Liver (tissue), 10 donors: ENCODE measurements at places on chromosomes 11 and 22.

GRCh38 chr11:124315052-124315451 lies 1.3 kb upstream of the OR8D1 start:
- DNase-seq, result no peak

DNA sequence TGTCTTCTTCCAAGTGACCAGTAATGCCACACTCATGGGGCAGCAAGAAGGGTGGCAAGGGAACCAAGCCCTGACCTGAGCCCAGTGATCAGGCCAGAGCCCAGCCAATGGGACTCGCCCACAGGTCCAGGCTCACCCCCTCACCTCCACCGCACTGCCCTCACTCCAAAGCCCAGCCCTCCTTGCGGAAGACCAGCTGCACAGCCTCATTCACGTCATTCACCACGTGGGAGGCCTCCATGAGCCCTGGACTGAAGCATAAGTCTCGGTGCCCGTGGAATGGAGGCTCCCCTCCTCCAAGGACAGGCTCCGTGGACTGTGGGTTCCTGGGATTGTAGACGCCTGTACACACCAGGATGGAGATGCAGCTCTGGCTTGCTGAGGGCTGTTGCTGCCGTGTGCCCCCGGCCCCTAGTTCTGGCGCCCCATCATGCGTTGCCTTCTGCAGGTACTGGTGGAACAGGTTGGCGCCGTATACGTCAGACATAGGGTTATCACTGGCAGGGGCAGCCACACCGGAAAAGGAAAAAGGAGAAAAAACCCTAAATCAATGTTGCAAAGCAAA lies 16.8 kb upstream of the TMEM121B start:
- no peak for DNase-seq

DNA sequence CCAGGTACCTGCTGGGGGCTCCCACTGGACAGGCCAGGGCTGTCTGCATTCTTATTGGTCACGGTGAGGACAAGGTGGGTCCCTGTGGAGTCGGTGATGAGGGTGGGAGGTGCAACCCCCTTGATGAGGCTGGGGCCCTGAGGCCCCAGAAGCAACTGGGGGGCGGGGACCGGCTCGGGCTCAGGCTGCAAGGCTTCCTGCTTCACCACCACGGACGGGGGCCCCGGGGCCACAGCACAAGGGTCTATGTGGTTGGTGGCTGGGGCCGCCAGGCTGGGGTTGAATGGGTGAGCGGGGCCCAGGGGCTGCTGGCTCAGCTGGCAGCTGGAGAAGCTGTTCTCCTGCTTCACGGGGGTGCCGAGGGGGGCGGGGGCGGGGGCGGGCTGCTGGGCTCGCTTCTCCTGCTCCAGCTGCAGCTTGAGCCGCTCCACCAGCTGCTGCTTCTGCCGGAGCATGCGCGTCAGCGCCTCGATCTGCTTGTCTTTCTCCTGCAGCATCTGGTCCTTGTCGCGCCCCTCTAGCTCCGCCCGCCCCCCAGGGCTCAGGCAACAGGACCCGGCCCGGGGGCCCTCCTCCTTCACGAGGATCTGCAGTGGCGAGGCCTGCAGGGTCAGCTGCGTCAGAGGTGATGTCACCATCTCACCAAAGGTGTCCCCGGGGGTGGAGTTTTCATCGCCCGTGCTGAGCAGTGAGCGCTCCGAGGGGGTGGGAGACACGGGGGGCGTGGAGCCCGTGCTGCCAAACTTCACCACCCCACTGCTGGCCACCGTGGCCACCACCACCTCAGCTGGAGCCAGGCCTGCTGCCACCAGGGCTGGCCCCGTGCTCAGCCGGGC lies 48.2 kb downstream of the SGSM3 start:
- no peak for DNase-seq

DNA sequence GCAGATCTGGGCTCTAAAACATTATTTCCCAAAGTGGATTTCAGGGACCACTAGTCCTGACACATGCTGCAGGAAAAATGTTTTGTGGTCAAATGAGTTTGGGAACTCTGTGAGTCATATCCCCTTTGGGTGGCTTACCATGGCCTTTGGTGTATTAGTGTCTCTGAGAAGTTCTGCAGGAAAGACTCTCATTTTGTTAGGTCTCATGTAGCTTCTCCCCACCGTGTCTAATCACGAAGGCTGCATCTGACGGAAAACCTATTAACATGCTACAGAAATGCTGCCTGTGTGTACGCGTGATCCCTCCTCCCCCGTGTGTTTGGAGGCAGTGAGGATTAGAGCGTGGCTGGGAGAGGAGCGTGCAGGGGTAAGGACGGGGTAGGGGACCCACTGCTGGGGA lies 191.7 kb downstream of the ST3GAL4 start:
- DNase-seq, result no peak

GRCh38 chr22:47442821-47443220 lies 680.4 kb downstream of the TBC1D22A start:
- DNase-seq, result no peak

DNA sequence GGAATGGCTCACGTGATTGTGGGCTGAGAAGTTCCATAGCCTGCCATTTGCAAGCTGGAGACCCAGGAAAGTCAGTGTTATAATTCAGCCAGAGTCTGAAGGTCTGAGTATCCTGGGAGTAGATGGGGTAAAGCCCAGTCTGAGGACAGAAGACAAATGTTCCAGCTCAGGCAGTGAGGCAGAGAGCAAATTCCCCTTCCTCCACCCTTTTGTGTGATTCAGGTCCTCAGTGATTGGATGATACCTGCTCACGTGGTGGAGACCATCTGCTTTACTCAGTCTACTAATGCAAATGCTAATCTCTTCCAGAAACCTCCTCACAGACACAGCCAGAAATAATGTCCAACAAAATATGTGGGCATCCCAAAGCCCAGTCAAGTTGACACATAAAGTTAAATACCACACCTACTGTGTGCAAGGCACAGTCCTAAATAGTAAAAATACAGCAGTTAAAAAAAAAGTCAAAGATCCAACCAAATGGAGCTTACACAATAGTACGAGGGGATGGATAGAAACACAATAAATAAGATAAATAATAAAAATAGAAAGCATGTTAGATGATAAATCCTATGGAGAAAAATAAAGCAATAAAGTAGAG lies 13.2 kb upstream of the APOL6 start:
- DNase-seq, result no peak

- DNase-seq, result no peak
Observed at GRCh38 chr11:2687223-2687530, 12.6 kb downstream of the KCNQ1OT1 start.

DNA sequence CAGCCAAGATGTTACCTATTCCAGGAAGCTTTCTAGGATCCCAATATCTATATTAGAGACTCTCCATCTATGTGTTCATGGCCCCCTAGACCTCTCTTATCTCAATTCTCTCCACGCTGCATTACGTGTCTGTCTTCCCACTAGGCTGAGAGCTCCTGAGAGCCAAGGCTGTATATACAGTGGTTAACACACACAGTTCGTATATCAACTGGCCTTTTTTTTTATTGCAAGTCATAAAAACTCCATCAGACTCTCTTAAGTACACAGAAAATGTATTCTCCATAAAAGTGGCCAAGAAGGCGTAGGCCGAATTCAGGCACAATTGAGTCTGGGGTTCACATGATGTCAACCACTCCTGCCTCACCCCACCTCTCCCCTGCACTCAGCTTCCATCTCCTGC lies 115.9 kb downstream of the TRIM29 start:
- no peak for DNase-seq

DNA sequence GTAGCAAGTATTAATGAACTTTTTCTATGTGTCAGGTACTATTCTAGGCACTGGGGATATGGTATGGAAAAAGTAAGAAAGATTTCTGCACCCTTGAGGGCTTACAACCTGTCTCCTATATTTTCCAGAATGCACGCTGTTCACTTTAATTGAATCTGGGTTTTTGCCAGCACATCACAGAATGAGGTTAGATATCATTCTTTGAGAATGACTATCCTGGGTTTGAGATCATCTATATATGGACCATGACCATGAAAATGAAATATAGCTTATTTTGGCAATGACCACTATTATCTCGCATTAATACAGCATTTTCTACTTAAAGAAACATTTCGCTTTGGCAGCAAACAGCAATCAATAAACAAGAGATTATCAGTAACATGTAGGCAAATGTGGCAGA lies 46.9 kb downstream of the C11orf71 start:
- no peak for DNase-seq

GRCh38 chr11:70139785-70140410 lies 61.8 kb downstream of the ANO1 start:
- DNase-seq, result no peak

DNA sequence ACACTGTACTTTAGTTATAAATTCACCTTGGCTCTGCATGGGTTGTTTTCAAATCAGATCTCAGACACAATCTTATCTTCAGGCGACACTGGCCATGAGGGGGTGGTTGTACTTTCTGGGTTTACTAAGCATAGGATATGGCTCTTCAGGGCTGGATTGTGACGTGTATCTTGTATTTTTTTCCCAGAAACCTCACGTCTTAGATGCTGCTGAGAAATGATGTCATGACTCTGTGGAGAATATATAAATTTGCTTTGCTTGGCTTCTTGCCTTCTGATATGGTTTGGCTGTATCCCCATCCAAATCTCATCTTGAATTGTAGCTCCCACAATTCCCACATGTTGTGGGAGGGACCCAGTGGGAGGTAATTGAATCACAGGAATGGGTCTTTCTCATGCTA lies 82.8 kb upstream of the VSTM5 start:
- DNase-seq, result no peak

GRCh38 chr22:27959335-27960090 lies 40.5 kb upstream of the PITPNB start:
- DNase-seq, result no peak

DNA sequence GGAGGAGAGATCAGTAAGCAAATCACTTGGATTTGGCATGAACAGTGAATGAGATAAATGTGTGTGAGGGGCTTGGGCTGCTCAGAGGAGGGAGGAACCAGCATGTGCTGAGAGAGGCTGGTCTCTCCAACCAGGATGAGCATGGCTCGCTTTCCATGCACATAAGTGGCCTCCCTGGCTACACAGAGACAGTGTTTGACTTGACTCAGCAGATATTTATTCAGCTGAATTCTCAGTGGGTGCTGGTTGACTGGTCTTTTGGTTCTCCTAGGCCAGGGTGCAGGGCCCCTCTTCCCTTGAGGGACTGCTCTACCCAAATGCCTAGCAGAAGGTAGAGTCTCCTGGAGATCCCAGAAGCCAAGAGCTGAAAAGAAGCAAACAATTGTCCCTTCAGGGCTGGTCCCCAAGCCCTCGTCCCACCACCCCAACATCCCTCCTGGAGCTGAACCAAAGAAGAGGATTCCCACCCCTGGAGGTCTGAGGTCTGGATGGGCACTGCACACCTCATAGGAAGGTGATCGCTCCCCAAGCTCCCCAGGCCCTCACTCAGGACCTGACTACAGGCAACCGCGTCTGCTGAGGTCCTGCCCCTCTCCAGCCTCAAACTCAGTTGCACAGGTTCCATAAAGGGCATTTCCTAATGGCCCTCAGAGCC lies 3.3 kb upstream of the TRIM29 start:
- no peak for DNase-seq

- no peak for DNase-seq
Observed at GRCh38 chr11:18012122-18012905, 533 bp downstream of the SERGEF start.

DNA sequence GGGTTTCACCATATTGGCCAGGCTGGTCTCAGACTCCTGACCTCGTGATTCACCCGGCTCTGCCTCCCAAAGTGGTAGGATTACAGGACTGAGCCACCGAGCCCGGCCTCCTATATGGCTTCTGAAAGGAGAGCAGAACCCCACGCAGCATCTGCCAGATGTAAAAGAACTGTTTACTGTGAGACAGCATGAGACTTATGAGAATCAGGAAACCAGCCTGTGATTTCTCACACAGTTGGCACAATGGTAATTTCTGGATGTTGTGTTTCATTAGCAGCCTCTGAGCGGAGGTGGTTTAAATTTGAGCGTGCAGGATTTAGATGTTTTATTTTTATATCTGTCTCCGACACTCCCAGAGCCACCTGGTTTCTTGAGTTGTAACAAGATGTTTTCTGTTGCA lies 33.8 kb downstream of the CEP164 start:
- no peak for DNase-seq

GRCh38 chr11:116373104-116373944 lies 399.5 kb downstream of the BUD13 start:
- DNase-seq, result no peak

DNA sequence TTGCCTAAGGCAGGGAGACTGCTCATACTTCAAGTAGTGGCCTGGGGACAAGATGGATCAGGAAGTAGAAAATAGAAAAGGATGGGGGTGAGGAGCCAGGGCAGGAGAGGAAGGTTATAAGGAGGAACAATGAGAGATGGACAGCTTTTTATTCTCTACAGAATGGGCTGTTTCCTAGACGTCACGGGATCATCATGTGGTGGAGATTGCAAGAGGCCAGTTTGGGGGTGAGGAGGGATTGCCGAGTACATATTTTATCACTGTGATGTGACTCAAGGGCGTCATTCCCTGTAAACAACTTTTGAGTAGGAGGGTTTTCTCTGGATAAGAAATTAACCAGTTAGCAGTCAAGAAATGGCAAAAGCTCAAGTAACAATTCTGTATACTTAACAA lies 406.3 kb downstream of the ETS1 start:
- DNase-seq, result no peak

DNA sequence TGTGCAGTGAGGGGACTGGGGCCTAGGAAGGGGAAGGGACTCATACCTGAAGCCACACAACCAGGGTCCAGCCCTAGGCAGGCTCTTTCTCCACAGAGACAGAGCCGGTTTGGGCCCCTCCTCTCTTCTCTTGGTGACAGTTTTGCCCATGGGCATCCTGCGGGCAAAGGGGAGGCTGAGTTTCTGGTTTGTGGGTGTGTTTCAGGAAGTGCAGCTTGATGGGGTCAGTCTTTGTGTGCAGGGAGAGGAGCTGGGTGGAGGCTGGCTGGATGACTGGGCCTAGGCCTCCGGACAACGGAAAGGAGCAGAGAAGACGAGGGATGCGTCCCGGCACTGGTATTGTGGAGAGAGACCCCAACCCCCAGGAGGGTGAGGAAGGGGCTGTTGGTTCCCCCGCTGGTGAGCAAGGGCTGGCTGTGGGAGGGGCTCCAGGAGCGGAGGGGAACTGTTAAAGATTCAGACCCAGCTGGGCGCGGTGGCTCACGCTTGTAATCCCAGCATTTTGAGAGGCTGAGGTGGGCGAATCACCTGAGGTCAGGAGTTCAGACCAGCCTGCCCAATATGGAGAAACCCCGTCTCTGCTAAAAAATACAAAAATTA lies 23.4 kb upstream of the CELSR1 start:
- no peak for DNase-seq

DNA sequence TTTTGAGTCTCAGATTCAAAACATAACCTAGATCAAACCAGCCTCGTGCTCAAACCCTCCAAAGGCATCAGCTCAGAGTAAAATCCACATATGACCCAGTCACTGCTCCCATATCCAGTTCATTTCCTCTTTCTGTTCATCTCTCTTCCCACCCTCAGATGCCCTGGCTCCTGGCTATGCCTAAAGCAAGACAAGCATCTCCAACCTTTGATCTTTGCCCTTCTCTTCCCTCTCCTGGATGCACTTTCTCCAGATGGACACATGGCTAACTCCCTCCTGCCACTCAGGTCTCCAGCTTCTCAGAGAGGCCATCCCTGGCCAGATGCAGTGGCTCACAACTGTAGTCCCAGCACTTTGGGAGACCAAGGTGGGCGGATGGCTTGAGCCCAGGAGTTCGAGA lies 14.3 kb upstream of the CREB3L1 start:
- no peak for DNase-seq
